Activated T-helper 9 cell treated with anti-CD3 and anti-CD28 coated beads, Interleukin-2, amount 50 U/mL, for 16 hours (primary cell): ENCODE measurements at places on chromosomes 2 and 18.

DNA sequence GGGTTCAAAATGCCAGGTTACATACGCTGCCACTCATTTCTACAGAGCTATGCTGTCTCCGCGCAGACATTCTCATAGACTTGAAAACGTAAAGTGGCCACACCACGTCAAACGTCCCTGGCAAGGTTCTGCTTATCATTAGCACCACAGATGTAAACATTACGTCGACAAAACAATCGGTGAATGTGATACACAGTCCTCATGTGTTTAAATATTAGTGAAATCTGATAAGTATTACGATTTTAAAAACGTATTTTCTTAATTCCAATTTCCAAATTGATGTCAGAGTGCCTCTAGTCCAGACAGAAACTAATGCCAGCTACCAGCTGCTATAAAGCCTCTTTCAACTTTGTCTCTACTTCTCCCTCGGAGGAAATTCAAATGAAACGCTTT is 1.2 kb downstream of the STK17B start:
- no peak for DNase-seq

GRCh38 chr2:217695033-217695520 is 307.7 kb downstream of the TNS1 start:
- no peak for DNase-seq

- no peak for DNase-seq
Measured at GRCh38 chr2:179266271-179266670, 1.6 kb upstream of the SESTD1 start.

DNA sequence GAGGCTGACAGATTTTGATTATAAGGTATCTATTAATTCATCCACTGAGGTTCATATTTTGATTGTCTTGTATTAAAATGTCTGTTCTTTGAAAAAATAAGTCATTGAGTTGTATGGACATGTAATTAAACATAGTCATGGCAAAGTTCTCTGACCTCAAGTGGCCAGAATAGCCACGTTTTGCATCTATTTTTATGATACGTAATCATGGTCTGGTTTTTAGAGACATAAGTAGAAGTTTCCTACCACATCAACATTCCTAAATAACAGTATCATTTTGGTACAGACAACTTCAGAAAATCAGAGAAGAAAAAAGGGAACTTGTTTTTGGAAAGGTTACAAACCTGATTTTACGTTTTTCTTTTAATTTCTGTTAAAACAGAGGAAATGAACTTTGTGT is 47.6 kb downstream of the COL5A2 start:
- no peak for DNase-seq

DNA sequence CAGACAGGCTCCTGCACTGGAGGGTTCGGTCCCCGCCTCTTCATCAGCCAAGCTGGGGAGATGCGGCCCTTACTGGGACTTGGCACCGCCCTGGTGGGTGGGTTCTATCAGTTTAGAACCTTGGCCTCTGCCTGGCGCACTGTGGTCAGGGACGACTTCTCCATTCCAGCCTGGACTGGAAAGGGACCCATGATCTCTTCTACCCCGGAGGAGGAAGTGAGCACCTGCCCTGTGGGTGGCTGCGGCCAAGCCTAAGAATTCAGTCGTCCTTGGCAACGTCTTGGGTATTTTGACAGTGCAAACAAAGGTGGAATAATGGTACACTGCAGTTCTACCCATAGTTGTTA is 106.9 kb upstream of the CD302 start:
- no peak for DNase-seq

- no peak for DNase-seq
Measured at GRCh38 chr2:145846982-145847381, 1327.1 kb upstream of the ZEB2 start.

- DNase-seq: no peak
Measured at GRCh38 chr2:70374616-70375015, 72.7 kb upstream of the FAM136A start.

DNA sequence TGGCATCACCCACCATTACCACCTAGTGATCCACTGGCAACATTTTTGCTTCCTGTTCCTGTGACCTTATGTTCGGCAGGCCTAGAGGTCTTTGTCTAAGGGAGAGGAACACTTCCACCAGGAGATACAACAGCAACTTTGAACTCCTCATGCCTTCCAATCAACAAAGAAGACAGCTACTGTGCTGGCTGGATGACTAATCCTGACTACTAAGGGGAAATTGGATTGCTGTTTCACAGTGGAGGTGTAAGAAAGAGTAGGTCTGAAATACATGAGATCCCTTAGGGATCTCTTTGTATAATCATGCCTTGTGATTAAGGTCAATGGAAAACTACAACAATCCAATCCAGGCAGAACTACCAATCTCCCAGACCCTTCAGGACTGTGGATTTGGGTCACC is 45.2 kb downstream of the EIF2AK3 start:
- no peak for DNase-seq

- DNase-seq: no peak
Measured at GRCh38 chr2:62489702-62490101, 16.3 kb downstream of the TMEM17 start.

DNA sequence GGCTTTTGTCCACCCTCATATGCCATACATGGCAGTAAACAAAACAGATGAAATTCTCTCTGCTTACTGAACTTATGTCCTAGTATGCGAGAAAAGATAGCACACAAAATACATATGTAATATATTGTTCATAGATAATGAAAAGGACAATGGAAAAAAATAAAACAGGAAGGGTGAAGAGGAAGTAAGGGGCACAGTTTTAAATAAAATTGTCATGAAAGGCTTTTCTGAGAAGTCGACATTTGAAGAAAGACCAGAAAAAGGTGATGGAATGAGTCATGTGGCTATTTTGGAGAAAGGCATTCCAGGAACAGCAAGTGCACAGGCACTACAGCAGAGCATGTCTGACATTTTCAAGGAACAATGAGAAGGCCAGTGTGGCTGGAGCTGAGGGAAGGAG is 56.4 kb downstream of the KCNH7 start:
- no peak for DNase-seq

GRCh38 chr2:169118060-169118459 is 48.7 kb downstream of the DHRS9 start:
- no peak for DNase-seq

DNA sequence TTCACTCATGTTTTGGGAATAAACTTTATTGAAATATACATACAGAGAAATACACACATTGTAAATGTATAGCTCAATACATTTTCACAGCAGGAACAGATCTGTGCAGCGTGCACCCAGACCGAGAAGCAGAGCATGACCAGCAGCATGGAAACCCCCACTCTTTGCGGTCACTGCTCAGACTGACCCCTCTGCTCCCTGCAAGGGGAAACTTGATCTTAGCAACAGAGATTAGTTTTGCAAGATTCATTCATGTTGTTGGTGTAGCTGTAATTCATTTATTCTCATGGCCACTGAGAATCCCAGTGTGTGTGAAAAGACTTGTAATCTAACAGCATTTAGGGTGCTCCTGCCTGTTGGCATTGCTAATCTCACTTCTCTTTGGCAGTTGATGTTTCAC is 35.2 kb downstream of the LPIN1 start:
- DNase-seq: no peak

- DNase-seq: no peak
Measured at GRCh38 chr2:202165945-202166344, 72.5 kb downstream of the SUMO1 start.

DNA sequence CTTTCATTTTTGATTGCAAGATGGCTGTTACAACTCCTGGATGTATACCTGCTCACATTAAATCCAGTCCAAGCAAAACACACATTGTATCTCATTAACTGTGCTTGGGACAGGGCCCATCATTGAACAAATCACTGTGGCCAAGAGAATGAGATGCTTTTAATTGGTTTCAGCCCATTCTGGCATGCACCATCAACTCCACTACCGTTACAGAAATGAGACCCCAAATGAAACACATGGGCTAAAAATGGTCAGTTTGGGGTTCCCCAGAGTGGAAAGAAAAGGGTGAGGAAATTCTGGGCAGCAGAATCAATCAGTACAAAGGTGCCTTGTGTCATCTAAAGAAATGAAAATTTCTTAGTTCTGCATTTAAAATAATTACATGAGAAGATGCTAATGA is 52.7 kb downstream of the FAM171B start:
- DNase-seq: no peak

- no peak for DNase-seq
Measured at GRCh38 chr18:30775629-30776028, 266.9 kb downstream of the DSC3 start.

DNA sequence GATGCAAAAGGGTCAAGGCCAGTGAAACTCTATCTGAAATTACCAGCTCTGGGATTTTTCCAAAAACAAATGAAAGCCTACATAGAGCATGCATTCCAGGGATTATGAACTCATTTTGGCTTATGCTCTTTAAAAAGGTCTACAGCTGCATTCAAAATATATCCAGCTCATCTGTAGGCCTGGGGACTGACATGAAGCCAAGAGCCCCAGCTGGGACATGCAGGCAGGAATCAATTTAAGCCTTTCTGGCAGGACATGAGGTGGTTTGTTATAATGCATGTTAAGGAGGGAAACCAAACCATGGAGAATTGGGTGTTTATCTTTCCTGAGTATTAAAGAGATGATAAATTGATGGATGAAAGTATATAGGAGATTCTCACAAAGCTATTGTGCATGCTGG is 164.5 kb downstream of the RBM43 start:
- DNase-seq: no peak
